ENCODE measurements at places on chromosomes 1 and 21.

DNA sequence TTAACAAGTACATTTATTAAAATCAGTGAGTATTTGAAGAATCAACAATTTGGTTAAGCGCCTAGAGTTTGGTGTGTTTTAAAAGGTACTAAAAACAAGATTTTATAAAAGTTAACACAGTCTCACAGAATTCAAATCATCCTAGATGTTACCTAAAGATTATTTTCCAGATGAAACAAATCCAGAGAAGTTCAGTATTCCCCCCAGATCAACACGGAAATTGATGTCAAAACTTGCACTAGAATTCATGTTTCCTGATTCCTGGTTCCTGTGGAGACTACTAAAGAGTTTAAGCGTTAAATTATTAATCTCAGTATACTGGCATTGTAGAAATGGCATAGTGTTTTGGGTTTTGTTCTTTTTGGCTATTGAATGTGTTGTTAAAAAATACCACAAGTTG lies 1.4 kb downstream of the PTBP2 start:
- DNase-seq: no peak

- DNase-seq: no peak
Observed at GRCh38 chr1:219659005-219659600, 46.2 kb upstream of the ZC3H11B start.

DNA sequence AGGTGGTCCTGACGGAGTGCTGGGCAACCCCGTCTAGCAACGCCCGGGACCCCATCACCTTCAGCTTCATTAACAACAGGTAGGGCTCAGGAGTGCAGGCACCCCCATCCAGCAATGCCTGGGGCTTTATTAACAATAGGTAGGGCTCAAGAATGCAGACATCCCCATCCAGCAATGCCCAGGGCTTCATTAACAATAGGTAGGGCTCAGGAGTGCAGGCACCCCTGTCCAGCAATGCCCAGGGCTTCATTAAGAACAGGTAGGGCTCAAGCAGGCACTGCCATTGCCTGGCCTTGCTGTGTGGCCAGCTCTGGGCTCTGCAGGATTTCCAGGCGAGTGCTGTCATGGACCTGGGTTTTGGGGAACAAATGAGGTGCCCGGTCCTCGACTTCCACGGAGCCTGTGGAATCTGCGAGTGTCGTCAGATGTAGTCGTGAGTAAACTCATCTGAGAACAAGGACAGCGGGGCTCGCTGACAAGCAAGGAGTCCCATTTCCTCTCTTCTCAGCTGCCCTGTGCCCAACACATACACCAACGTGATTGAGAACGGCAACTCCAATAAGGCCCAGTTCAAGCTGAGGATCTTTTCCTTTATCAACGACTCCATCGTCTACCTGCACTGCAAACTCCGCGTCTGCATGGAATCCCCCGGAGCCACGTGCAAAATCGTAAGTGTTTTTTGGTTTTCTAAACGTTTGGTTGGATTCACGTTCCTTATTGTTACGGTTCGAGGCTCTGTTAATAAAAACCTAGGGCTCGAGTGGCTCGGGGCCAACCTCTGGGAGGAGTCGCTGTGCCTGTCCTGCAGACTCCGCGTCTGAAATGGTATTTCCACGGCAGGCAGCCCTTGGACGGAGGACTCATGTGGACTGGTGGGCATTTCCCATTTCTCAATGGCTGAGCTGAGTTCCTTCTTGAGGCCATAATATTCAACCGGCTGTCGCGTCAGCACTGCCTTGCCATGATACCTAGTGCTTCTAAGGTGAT lies 56.3 kb downstream of the UMODL1 start:
- DNase-seq: no peak

GRCh38 chr1:1230656-1231399 lies 973 bp downstream of the SDF4 start:
- DNase-seq: peak; percentile 49

- DNase-seq: no peak
Observed at GRCh38 chr21:42461185-42461520, 34.9 kb downstream of the RSPH1 start.

- DNase-seq: peak; percentile 35
Observed at GRCh38 chr1:116485976-116486375, 84.8 kb downstream of the CD58 start.

DNA sequence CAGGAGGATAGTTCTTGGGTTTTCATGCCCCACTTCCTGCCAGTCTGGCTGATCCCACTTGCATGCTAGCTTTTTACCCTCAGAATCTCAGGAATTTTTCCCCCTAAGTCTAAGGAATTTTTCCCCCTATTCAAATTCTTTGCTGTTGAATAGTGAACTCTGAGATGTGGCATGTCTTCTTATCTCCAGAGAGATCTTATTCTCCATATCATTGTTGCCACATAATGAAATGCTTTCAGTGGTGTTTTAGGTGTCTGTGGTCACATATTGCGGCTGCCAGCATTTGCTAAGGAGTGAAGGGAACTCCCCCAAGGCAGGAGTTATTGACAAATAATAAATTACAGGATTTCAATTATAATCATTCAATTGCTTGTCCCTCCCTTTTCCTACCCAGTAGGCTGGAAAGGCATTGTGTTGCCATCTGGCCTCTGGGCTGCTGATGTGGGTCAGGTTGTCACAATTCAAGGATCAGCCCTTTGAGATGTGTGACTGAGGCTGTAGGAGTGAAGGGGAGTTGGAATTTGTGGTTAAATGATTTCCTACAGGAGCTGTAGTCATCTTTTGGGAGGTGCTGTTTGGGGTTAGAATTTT lies 3.9 kb upstream of the FLG start:
- DNase-seq: peak; percentile 16

GRCh38 chr1:92324784-92325183 lies 25.9 kb downstream of the RPAP2 start:
- DNase-seq: no peak

DNA sequence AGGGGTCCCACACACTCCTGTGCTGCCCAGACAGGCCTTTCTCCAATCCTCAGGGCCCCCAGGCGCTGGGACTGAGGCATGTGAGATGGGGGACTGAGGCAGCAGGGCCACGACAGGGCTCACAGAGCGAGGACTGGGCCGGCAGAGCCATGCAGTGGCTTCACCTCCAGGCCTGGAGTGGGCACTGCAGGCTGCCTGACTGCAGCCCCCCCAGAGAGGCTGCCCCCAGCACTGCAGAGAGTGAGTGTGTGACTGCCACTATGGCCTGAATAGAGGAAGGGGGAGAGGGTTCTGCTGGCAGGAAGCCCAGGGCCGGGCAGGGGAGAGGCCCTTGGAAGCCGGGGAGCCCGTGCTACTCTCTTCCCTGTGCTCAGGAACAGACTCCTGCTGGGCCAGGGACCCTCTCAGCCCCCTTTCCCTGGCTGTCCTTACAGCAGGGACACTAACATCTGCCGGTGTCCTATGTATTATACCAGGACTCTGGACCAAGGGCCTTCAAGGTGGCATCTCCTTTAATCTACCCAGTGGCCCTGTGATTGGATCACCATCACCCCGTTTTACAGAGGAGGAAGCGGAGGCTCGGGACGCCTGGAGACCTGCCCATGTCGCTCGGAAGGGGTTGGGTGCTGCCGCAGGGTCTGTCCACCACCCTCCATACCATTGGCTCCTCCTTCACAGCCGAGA lies 20.2 kb upstream of the PLEKHG5 start:
- no peak for DNase-seq

GRCh38 chr1:174743654-174744561 lies 255.8 kb upstream of the CACYBP start:
- peak; percentile 25 for DNase-seq

DNA sequence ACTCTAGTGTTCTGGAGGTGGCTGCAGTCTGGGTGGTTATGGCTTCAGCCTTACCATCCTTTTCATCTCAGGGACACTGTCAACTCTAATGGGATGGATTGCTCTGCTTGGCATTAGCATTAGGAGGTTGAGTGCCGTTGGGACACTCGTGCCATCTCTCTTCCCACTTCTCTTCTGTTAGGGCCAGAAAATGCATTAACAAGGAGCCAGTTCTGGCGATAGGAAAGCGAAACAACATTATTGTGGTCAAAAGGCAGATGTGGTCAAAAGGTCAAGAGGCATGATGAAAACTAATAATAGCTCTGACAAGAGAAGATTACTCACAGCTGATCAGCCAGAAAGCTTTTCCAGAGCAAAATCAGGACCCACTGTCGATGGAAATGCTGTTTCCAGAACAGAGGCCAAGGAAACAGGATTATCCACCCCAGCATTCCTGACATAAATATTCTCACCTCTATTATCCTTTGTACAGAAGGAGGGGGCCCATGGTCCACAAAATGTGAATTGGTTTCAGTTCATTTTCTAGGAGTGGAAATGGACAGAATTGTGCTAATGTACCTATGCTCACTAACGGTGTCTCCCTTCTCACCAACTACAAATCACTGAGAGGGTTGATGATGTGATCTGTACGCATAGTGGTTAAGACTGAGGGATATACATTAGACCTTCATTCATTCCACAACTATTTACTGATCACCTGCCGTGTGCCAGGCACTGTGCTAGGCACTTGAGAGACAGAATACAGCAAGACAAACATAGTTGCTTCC lies 72.0 kb downstream of the ST6GALNAC5 start:
- DNase-seq: no peak

GRCh38 chr21:34910396-34910795 lies 138.7 kb downstream of the RUNX1 start:
- no peak for DNase-seq

GRCh38 chr1:1216770-1217620 lies 3.0 kb upstream of the TNFRSF4 start:
- DNase-seq: no peak

GRCh38 chr1:226772446-226773139 lies 33.5 kb upstream of the ITPKB start:
- DNase-seq: no peak

DNA sequence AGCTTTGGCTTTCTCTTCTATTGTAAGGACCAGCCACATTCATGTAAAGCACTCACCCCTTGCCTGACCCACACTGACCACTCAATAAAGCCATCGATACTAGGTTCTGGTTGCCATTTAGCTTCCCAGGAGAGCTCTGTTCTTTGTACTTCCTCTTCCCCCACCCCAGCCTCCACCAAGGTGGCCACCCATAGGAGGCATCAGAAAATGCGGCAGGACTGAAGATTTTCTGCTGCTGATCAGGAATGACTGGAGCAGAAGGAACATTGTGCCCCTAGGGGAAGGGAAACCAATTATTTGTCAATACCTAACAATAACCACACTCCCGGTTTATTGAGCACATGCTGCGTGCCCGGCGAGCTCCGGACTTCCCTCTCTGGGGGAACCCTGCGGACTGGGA lies 5.2 kb upstream of the SMIM12 start:
- no peak for DNase-seq

DNA sequence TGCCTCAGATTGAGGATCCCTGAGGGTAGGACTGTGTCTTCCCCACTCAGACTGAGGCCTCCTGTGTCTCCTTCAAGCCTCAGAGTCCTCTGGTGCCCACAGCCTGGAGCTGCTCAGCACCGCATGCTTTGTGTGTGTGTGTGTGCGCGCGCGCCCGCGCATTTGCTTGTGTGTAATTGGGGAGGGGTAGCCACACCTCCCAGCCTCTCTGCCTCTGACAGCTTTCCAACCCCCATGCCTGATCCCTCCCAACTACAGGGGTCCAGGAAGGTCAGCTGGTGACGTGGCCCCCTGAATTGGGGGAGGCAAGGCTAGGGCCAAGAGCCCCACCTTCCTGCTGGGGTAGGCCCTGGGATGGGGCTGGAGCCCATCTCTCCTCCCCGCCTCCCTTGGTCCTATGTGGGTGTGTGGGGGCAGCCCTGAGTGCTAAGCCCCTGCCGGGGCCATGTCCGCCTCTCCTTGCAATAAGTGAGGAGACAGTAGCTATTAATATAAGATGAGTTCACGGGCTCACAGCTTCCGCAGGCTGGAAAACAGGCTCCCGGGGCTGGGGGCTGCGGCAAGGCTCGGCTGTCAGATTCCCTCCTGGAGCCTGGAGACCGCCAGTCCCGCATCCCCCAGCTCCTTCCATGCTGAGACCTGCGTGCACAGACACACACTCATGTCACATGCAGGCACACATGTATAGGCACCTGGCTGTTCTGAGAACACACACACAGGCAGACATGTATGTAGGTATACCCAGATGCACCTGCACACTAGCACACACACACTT lies 7.0 kb downstream of the GPR3 start:
- no peak for DNase-seq

- DNase-seq: peak; percentile 23
Observed at GRCh38 chr1:235270625-235271024, 57.4 kb downstream of the ARID4B start.

GRCh38 chr1:155932487-155932886 lies 1.7 kb downstream of the KHDC4 start:
- DNase-seq: no peak
